Right lobe of liver (tissue), 6 donors: ENCODE measurements at places on chromosomes 16 and 17.

GRCh38 chr16:89111263-89111662 is 17.6 kb downstream of the ACSF3 start:
- no peak for DNase-seq

DNA sequence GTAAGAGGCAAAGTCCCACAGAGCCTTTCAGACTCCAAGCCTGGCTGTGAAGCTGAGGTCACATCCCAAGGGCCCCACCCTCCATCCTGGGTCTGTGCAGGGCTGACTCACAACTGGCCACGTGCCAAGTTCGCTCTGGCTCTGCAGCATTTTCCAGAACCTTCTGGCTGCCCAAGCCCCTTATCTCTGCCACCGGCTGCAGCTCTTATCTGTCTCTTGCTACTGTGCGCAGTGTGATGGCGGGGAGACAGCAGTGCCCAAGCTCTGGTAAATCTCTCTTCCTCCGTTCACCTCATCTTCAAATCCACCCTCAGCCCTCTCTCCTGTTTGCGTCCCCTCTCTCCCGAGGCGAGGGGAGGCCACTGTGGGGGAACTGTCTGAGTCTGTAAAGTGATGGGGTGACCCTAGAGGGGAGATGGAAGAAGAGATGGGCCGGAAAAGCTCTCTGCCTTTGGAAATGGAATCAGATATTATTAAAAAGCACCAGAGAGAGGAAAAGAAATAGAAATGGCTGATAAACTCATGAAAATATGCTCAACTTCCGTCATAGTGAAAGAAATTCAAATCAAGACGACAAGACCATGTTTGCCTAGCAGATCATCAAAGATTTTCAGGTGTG is 162.7 kb upstream of the CDC42EP4 start:
- no peak for DNase-seq

GRCh38 chr16:59993101-59993500 is 1259.0 kb upstream of the GOT2 start:
- DNase-seq: no peak

- no peak for DNase-seq
Observed at GRCh38 chr17:79615926-79616325, 5.1 kb upstream of the RBFOX3 start.

DNA sequence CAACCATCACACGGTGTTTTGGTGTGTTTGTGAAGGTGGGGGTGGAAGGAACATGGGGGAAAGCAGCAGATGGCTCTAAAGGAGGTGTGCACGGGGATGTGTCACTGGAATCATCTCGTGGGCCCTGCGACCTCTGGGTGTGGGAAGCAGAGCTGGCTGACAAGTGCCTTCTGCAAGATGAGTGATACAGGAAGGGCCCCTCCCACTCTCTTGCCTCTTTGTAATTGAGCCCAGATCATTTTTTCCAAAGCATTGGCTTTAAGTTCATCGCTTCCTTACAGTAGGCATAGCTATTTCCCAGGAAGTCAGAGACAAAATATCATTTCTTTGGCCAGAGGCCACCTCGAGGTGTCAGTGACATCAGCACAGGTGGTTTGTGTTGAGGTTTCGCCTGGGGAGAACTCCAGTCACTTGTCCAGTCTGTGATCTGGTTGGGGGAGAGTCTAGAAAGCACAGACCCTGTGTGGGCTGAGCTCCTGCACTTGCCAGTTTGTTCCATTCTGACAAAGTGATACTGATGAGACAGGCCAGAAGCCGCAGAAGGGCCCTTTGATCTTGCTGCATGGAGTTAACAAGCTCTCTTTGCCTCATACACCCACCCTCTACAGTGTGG is 20.6 kb upstream of the SNTB2 start:
- DNase-seq: no peak

DNA sequence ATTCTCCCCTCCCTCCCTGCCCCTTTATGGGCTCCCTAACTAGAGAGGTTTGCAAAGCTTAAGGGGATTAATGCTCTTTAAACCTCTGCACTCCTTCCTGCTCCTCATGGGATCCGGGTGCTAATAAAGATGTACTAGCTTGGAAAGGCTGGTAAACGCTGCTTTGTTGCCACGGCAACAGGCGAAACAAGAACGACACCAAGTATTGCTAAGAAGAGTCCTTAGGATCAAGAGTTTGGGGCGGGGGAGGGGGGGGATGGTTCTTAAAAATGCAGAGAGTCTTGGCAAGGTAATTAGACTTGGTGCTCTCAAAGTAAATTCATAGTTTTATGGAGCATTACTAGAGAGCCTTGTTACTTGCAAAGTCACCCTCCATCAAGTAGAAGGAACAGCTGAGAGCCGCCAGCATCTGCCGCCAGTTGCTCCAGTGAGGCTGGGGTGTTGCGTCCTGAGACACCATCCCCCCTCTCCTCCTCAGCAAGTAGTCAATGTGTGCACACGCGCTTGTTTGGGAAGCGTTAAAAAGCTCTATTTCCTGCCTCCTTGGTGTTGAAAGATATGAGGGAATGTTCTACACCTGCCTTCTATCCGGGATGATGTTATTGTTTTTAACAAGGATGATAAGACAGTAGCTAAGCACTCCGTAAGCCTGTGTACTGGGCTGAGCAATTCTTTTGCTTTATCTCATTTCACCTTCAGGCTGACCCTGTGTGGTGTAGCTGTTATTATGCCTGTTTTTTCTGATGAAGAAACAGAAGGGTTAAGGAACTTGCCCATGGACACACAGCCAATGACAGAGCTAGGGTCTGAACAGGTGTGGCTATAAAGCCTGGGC is 190.9 kb downstream of the CCDC182 start:
- no peak for DNase-seq

- peak; percentile 65 for DNase-seq
Observed at GRCh38 chr16:88747588-88748301, 37.3 kb downstream of the PIEZO1 start.

DNA sequence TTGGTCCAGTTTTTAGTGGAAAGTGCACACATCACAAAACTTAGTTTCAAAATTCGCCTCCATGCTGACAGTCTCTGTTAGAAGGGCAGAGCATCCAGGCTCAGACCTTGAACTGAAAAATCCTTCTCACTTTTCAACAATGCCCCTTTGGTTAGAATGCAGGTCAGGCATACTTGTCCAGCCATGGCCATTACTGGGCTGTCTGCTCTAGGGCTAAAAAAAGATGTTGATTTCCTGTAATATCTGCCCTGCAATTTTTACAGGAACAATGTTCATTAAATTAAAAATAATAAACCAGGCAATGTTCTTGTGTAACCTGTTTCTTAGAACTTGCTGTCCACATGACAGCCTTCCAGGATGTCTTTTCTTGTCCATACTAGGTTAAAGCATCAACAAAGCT is 122.4 kb downstream of the SNX11 start:
- no peak for DNase-seq

DNA sequence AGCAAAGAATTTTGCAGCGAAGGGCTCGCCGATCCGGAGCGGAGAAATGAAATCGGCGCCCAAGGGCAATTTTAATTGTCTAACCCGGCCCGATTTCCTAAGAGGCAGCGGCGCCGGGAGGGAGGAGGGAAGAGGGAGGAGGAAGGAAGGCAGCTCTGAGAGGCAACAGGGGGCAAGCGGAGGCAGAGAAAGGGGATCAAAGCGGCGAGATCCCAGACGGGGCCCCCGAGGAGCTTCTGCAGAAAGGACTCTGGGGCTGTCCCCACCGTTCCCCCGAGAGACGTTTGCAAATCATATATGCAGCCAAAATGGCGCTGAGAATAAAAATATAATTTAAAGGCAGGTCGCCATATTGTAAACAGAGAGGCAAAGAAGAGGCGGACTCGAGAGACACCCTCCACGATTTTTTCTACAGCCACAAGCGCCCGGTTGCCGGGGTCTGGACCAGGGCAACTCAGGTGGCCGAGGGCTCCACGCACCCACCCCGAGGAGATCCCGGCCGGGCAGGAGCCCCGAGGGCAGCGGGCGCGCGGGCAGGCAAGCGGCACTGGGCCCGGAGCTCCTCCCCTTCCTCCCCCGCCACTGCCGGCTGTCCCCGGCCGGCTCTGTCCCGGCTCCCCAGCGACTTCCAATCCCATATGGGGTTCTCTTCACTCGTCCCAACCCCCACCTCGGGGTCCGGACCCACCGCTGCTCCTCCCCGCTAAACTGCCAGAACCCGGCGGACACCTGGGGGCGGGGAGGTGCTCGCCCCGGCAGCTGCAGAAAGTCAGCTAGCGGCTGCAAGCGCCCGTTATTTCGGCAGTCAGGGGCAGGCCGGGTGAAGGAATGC is 1.9 kb downstream of the PHF12 start:
- peak; percentile 86 for DNase-seq

DNA sequence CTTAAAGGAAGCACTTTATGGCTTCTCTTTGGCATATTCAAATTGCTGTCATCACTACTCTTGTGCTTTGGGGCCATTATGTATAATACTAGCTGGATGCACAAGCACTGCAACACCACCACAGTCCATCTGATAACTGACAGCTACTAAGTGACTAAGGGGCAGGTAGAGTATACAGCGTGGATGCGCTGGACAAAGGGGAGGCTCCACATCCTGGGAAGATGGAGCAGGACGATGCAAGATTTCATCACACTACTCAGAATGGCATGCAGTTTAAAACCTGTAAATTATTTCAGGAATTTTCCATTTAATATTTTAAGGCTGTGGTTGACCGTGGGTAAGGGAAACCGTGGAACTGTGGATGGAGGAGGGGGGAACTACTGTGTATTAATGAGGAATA is 25.0 kb downstream of the MPRIP start:
- DNase-seq: peak; percentile 11

GRCh38 chr17:40355123-40355803 is 9.3 kb downstream of the GJD3 start:
- peak; percentile 80 for DNase-seq

GRCh38 chr17:67831268-67831667 is 6.0 kb downstream of the BPTF start:
- DNase-seq: no peak

GRCh38 chr17:7582396-7583252 is 1.0 kb upstream of the MPDU1 start:
- no peak for DNase-seq

DNA sequence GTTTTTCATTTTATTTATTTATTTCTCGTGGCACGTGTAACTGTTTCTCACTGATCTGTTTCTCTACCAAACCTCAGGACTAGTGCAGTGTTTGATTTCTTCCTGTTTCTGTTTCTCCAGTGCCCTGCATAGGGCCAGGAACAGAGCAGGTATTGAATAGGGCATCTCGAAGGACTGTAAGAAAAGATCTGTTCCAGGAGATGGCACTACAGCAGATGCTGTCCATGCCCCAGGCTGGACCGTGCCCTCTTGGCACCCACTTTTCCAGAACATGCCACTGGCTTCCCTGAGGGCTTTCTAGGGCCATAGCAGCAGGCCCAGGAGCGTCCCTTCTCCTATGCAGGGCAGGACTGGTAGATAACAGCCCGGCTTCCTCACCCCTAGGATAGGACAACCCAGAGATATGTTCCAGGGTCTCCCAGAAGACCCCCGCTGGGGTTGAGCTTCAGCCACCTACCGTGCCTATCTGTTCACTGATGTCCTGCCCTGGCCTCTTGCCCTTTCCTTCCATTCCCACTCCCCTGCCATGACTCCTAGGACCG is 4.4 kb downstream of the SNX20 start:
- DNase-seq: no peak

DNA sequence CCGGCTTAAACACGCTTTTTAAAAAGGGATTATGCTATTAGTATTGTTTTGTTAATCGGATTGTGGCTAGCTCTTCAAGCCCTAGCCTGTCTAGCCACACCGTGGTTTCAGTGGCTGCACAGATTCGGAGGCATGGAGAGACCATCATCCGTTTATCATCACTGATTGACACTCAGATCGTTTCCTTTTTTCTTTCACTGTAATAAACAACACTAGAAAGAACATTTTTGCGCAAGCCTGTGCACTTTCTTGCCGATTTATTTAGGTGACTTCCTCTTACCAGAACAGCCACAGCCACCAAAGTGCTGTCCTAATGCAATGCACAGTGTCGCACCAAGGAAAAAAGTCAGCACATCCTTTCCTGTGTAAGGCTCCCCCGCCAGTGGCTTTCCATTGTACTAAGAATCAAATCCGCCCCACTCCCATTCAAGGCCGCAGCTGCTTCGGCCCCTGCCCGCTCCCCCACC is 78.2 kb downstream of the CRISPLD2 start:
- DNase-seq: no peak

- DNase-seq: peak; percentile 71
Observed at GRCh38 chr17:6913608-6914443, 82.0 kb upstream of the ALOX12 start.

GRCh38 chr17:30212750-30213149 is 22.7 kb downstream of the SLC6A4 start:
- no peak for DNase-seq

DNA sequence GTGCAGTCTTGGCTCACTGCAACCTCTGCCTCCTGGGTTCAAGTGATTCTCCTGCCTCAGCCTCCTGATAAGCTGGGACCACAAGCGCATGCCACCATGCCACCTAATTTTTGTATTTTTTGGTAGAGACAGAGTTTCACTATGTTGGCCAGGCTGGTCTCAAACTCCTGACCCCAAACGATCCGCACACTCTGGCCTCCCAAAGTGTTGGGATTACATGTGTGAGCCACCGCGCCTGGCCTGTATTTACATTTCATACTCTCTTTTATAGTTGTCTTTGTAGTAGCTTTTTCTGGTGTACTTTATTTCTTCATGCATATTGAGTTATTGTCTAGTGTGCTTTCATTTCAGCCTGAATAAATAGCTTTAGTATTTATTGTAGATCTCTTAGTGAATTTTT is 10.1 kb upstream of the ADORA2B start:
- DNase-seq: no peak

- no peak for DNase-seq
Observed at GRCh38 chr16:26665166-26665939, 401.4 kb upstream of the C16orf82 start.

- DNase-seq: no peak
Observed at GRCh38 chr16:74078511-74079231, 217.9 kb upstream of the PSMD7 start.

DNA sequence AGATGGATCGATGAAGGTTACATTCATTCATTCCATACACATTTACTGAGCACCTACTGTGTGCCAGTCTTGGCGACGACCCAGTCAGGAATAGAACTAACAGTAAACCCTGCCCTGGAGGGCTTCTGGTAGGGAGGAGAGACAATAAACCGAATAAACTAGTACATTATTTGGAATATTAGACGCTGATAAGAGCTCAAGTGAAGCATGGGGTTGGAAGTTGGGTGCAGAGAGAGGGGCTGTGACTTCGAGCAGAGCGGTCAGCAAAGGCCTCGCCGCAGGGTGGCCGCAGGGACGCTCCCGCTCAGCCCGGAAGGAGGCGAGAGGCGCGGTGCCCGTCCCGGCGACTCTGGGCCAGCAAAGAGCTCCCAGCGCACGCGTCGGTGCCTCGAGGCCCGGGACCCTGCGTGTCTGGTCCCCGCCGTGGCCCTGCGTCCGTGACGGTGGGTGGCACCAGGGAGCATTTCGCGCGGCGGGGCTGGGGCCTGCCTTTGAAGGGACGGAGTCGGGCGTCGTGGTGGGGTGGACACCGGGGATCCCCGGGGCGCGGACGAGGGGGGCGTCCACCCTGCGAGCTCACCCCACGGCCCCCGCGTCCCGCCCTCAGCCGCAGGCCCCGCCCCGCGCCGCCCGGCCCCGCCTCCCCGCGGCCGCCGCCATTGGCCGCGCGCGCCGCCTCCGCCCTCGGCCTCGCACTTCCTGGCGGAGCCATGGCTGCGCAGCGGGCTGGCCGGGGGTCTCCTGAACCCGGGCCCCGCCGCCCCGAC is at the start of gene KLHL36:
Gene KLHL36 (plus strand): TSS at position 684 of the 767 bp plus-strand sequence. CDS start 2,357 bp downstream, outside the sequence.
- DNase-seq: peak; percentile 72
